Kasumi-1 (cell line): ENCODE measurements at places on chromosomes 6 and 20.

DNA sequence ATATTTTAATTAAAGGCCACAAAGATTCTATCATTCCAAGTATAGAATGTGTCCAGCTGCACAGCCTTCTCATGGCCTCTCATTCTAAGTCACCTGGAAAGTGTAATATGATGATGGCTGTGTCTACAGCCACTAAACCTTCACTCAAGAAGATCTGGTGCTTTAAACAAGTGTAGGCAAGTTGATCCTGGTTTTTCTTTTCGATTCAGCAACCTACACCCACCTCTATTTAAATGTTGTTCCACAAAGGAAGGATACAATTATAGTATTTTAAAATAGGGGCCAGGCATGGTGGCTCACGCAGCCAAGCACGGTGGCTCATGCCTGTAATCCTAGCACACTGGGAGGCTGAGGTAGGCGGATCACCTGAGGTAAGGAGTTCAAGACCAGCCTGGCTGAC is 25.5 kb upstream of the DST start:
- DNase-seq, result no peak

DNA sequence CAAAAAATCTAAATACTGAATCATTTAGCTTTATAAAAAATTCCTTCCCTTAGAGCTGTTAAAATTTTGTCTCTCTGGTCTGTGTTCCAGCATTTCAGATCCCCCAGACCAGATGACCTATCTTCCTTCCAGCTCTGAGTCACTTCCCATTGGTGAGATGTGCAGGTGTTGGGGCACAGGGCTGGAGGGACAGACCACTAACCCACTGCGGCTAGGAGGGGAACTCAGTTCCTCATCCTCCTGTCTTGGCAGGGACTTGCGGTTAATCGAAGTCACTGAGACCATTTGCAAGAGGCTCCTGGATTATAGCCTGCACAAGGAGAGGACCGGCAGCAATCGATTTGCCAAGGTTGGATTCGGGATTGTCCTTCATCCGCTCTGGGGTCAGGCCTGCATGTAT is 6.0 kb downstream of the CNPY3 start:
- DNase-seq, result peak; percentile 37

DNA sequence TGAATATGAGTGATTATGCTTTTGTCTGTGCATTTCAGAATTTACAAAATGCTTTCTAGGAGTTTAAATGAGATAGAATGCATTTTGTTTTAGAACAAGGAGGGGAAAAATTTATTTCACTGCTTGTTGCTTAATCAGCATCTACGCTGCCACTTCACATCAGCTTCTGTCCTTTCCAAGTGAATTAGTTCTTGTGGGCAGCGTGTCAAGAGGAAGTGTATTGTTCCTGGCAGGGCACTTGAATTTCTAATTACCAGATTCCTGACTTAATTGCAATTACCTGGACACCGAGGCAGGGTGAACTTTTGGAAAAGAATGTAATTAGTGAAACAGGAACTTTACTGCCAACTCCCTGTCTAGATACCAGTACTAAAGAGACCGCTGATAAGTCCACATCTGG is 263.5 kb downstream of the TMEM242 start:
- DNase-seq, result no peak

- no peak for DNase-seq
Measured at GRCh38 chr6:88804701-88805100, 158.7 kb downstream of the RNGTT start.

- DNase-seq, result no peak
Measured at GRCh38 chr20:4100679-4101078, 85.3 kb upstream of the RNF24 start.

DNA sequence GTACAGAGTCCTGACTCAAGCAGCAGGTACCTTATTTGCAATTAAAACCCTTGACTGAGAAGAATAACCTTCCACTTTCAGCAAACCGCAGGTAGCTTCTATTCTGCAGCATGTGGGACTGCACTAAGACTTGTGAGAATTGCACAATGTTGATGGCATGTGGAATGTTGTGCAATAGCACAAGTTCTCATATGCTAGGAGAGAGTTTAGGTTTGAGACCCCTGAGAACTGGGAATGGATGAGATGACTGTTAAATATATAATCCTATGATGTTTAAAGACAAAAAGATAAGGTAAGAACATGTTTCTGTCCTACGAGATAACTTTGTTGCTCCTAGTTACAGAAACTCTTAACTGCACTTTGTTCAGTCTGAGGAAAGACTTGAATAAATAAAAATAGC is 194.6 kb downstream of the OTOR start:
- DNase-seq, result no peak

DNA sequence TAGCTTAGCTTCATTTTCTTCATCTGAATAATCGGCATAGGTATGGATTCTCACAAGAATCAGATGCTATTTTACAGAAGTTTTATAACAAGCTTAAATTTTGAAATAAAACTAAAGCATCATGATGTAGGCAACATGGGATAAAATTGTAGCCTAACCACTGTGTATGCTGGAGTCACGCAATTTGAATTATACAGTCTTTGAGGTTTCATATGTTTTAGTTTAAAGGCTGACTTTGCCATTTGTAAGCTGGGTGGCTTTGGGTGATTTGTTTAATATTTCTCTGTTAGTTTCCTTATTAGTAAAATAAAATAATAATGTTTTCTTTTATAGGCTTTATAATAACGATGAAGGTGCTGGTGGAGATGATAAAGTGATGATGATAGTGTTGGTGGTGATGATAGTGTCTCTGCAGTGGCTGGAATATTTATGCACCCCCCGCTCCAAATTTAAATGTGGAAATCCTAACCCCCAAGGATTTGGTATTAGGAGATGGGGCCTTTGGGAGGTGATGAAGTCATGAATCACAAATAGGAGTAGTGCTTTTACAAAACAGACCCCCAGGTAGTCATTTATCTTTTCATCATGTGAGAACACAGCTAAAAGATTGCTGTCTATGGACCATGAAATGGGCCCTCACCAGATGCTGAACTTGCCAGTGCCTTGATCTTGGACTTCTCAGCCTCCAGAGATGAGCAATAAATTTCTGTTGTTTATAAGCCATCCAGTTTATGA is 42.0 kb downstream of the DOK5 start:
- no peak for DNase-seq

- DNase-seq, result peak; percentile 44
Measured at GRCh38 chr6:21438237-21438985, 155.1 kb upstream of the SOX4 start.

GRCh38 chr6:75458895-75459294 is 34.7 kb downstream of the FILIP1 start:
- DNase-seq, result no peak

DNA sequence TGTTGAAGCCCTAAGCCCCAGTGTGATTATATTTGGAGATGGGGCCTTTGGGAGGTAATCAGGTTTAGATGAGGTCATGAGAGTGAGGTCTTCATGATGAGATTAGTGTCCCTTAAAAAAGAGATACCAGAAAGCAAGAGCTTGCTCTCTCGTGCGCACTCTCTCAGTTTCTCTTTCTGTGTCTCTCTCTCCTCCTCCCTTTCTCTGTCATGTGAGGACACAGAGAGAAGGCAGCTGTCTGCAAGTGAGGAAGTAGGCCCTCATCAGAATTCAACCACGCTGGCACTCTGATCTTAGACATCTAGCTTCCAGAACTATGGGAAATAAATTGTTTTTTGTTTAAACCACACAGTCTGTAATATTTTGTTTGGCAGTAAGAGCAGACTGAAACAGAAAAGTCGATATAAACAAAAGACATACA is 180.5 kb downstream of the IBTK start:
- peak; percentile 26 for DNase-seq

DNA sequence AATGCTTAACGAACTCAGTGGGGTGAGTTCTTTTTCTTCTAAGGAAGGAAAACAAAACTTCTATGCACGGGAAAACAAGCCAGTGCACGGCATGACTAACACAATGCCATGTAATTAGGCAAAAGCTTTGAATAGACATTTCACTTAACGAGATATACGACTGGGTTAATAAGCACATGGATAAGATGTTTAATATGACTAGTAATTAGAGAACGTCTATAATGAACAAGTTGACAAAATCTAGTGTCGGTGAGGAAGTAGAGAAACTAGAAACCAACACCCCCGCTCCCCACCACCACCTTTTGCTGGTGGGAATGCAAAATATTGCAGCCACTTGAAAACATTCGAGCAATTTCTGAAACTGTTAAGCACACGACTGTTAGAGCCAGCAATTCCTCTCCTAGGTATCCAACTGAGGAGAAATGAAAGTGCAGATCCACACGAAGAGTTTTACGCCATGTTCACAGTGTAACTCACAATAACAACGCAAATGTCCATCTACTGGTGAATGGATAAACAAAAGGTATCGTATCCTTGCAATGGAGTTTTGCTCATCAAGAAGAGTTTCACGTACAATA is 644.9 kb upstream of the AGPAT4 start:
- no peak for DNase-seq

GRCh38 chr6:52632011-52632410 is 38.9 kb upstream of the TMEM14A start:
- no peak for DNase-seq

GRCh38 chr20:62025394-62025793 is 40.3 kb downstream of the TAF4 start:
- peak; percentile 50 for DNase-seq

DNA sequence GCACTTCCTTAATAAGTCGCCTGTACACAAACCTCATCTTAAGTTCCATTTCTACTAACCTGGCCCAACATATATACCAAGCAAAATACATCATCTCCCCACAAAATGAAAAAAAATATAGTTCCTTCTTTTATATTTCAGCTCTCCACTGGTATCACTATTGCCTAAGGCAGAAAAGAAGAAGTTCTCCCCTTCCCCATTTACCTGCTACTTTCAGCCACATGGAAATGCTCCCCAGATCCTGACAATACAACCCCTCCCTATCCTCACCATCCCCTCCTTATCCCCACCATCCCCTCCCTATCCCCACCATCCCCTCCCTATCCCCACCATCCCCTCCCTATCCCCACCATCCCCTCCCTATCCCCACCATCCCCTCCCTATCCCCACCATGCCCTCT is 175.7 kb downstream of the LINC00237 start:
- no peak for DNase-seq

GRCh38 chr6:32112431-32112980 is 3.4 kb upstream of the TNXB start:
- no peak for DNase-seq

- DNase-seq, result no peak
Measured at GRCh38 chr20:14710951-14711350, 373.5 kb upstream of the FLRT3 start.

GRCh38 chr6:159311618-159312017 is 142.4 kb downstream of the FNDC1 start:
- no peak for DNase-seq

DNA sequence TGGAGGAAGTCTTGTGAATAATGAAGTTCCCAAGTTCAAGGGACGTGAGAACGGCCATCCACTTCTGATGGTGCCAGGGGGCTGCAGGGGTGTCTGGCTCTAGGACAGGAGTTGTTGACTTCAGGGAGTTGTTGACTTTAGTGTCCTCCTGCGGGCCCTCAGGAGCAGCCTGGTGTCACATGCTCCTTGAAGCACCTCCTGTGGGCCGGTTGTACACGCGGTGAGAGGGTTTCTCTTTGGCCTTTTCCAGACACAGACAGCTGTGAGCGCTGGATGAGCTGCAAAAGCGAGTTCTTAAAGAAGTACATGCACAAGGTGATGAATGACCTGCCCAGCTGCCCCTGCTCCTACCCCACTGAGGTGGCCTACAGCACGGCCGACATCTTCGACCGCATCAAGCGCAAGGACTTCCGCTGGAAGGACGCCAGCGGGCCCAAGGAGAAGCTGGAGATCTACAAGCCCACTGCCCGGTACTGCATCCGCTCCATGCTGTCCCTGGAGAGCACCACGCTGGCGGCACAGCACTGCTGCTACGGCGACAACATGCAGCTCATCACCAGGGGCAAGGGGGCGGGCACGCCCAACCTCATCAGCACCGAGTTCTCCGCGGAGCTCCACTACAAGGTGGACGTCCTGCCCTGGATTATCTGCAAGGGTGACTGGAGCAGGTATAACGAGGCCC is 77.8 kb downstream of the ISM1 start:
- DNase-seq, result no peak

DNA sequence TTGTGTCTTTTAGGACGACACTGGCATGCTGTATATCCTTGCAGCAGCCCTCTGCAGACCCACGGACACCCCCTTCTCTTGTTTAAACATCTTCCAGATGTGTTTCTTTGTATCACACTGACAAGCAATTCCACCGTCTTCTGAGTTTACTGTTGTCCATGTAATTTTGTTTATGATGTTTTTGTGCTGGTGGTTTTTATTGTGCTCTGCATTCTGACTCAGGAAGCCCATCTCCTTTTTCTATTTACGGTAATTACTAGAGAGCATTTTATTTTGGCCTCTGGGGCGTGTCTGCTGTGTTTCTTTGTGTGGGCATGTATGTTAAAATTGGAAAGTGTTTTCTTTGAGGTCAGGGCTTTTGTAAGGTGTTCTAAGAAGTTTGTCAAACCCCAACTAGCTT is 111.9 kb downstream of the JARID2 start:
- DNase-seq, result no peak

DNA sequence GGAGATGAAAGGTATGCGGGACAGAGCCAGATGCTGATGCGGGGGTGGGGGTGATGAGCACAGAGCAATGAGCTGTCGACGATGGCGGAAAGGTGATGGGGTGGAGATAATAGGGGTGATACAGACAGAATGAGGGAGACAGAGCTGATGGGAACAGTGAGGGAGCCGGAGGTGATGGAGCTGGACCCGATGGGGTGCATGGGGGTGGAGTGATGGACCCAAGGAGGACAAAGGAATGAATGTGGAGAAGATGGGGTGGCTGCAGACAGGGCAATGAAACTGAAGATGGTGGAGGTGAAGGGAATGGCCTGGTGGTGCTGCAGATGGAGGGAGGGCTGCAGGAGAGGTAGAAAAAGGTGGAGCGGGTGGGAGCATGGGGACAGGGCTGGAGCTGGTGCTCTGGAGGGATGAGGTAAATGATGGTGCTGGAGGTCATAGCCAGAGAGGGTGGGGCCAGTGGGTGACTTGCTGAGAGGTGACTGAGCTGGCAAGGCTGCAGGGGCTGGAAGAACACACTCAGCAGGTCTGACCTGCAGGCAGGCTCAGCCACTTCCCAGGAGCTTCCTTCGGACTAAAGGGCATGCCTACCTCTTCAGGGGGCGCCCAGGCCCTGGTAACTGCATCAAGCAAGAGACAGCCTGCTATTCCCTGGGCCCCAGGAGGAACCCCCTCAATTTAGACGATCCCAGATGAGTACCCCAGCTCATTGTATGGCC is 6.0 kb upstream of the FOXS1 start:
- no peak for DNase-seq

- DNase-seq, result no peak
Measured at GRCh38 chr6:31138982-31139381, at the start of gene PSORS1C2. Gene PSORS1C2, minus strand, starts transcription at chr6:31139066. Its CDS starts 40 bp downstream, at chr6:31139026.

GRCh38 chr6:135412761-135413160 is 84.8 kb downstream of the AHI1 start:
- DNase-seq, result no peak
